ENCODE measurements at places on chromosomes 13 and 19.

GRCh38 chr19:55486971-55487923 lies 989 bp upstream of the SSC5D start:
- DNase-seq = peak; percentile 71

- DNase-seq = no peak
Observed at GRCh38 chr19:2613507-2614295, 88.8 kb downstream of the GNG7 start.

DNA sequence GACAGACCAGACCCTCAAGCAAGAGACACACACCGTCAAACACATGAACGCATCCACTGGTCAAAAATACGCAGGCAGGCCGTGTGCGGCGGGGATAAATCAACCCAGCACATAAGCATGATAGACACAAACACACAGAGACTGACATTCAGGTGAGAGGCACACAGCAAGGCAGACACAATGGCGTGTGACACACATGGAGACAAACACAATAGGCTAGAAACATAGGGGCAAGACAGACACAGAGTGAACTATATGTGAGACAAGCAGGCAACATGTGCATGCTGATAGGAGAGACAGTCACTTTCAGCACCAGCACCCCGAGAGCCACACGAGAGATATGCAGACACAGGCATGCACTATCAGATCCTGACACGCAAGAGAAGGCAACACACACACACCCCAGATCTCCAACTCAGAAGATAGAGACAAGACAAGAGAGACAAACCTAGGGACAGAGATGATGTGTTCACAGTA lies 6.9 kb upstream of the JUNB start:
- no peak for DNase-seq

DNA sequence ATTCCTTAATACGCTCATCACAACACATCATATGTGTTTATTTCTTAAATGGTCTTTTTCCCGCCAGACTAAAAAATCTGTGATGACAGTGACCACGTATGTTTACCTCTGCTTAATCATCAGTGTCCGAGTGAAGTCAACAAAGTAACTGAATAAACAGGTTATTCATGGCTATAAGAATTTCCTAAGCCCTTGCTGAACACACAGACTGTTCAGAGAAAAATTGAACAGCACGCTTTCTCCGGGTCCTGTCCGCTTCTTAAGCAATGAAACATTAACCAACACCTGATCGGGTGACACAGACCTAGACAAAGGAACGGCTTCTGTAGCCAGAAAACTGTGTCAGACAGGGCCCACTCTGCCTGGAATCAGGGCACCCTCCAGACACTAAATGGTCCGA lies 14.3 kb downstream of the SAFB2 start:
- no peak for DNase-seq

- DNase-seq = no peak
Observed at GRCh38 chr13:94552095-94552494, 43.9 kb downstream of the TGDS start.

GRCh38 chr19:13842291-13843103 lies 34.4 kb upstream of the NANOS3 start:
- DNase-seq = no peak

DNA sequence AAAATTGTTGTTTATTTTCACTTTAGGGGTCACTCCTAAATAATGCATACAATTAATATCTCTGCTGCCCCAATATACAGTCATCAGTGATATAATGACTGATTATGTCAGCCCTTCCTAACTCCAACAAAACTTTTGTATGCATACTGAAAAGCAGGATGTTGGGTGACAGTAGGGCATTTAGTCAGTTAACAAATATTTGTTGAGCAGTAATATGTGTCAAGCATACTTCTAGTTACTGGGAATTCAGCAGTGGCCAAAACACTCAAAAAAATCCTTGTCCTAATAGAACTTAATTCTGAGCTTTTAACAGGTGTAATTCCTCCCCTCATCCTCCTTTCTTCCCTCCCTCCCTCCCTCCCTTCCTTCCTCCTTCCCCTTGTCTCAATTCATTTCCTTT lies 560.7 kb upstream of the KLHL1 start:
- DNase-seq = no peak

DNA sequence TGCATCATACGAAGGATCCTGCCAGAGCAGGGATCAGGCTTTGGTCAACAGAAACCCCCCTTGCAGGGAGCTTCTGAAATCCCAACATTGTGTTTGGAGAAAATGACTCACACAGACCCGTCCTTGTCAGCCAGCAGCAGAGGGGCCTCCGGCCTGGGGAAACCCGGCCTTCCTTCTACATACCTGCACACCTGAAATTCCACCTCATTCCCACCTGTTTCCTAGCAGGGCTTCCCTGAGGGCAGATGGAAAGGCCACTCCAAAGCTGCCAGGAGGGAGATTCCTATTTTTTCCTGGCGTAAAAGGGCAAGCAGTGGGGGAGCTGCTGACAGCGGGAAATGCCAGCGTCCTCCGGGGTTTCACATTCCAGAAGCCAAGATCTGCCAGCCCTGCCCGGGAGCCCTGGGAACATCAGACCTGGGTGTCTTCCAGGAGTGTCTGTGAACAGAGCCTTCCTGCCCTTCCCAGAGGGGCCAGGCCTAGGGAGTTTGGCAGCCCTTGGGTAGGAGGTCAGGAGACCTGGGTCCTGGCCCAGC lies 3.0 kb upstream of the IGFL1 start:
- DNase-seq = no peak

GRCh38 chr19:48867746-48868113 lies 687 bp downstream of the PLEKHA4 start:
- no peak for DNase-seq

DNA sequence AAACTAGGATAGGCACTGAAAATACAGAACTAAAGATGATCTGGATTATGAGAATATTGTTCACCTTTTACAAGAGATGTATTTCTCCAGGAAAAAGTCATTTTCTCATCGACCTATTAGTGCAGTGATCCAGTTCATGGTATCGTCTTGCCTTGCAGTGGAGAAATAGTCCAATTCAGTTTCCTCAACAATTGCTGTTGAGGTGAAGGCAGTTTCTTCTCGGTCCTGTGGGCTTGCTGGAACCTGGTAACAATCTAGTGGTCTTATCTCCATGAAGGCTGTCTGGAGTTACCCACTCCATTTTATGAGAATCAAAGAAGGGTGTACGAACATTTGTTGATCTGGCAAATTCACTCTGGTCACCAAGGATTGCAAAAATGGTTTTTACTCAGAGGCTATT lies 266.8 kb downstream of the LHFPL6 start:
- no peak for DNase-seq

DNA sequence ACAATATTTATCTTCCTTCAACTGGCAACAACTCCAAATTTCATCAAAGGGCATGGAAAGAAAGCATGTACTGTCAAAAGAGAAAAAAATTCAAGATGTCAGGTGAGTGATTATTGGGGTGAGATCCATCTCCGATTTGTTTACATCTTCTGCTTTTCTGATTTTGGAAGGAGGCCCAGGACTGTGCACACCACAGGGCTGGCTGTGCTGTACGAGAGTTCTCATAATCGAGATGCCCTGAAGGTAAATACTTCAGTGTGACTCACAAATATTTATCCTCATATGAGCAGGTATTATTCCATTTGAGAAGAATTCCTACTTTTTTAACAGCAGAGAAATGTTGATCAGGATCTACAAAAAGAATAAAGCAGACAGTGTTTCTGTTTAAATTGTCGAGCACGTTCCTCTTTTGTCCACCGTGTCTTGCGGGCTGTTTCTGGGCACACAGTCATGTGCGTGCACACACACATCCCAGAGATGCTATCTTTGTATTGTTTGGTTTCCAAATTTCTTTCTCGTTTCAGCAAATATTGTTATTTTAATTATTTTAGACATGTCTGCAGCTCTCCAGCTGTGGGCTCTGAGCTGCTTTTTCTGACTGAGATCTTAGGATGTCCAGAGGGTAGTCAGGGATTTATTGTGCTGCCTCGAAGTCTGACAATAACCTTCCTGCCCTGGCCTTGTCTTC lies 103.8 kb downstream of the KL start:
- DNase-seq = no peak

DNA sequence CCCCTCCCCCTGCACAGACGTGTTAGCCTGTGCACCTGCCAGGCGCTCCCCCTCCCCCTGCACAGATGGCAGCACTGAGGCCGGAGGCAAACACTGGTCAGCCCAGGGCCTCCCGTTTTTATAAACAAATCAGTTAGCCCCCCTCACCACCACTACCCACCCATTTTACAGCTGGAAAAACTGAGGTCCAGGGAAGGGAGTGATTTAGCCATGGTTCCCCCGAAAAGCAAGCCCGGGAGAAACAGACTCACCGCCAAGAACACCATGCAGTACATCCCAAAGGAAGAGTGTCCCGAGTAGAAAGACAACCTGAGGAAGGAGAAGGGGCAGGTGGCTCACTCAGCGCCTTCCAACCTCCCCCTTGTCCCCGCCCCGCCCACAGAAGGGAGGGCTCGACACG lies 8.7 kb downstream of the PLPP2 start:
- no peak for DNase-seq

DNA sequence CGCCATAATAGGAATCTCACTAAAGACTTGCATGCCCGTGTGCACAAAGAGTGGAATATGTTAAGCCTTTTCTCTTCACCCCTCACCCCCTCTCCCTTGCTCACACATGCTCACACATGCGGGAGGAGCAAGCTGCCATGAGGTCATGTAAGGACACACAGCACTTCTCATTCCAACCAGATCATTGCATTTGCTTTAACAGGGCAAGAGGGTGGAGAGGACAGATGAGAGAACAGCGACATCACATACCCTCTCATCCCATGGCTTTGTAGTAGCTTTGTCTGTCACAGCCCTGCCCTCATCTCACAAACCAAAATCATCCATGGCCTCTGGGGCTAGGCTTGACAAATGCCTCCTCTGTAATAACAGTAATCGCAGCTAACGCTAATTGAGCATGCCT lies 145.6 kb upstream of the FRY start:
- no peak for DNase-seq

All from HFF-Myc (cell line).